ENCODE measurements at places on chromosomes 16 and 17. TPM values are rescaled to one million over a fixed set of nuclear protein-coding genes. Genes with fewer than 3 reads are reported as not detected.

GRCh38 chr17:13931800-13932460 lies 137.4 kb upstream of the COX10 start:
- DNase-seq: no peak

GRCh38 chr17:79926142-79926604 lies 86.9 kb upstream of the CBX4 start:
- no peak for DNase-seq

- DNase-seq: no peak
Measured at GRCh38 chr16:88370365-88370764, 12.4 kb upstream of the ZNF469 start.

DNA sequence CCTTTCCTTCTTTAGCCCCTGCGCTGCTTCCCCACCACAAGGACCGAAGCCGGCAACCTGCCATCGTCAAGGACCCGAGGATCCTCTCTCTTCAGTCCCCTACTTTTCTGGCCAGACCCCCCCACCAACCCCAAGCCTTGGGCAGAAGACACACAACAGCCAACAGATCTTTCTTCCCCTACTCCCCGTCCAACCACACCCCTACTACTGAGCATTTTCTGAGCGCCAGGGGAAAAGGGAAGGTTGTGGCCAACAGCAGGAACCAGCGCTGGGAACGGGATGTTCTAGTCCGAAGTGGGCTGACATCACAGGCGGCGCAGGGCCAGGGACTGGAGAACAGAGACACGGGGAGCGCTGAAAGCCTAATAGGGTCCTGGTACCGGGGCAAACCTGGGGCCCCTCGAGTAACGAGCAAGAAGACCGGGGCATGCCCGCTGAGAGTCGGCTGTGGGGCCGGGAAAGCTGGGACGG lies 528 bp downstream of the PER1 start:
- peak; percentile 48 for DNase-seq

C17orf50 gene
- not detected for total RNA-seq

MPRIP gene
- 147 TPM for total RNA-seq

ALDH3A1 gene
- 20.0 TPM for total RNA-seq
